ENCODE measurements at places on chromosomes 11 and 22.
A peak's percentile ranks its signal among the peaks of the same experiment; 100 is the strongest.

DNA sequence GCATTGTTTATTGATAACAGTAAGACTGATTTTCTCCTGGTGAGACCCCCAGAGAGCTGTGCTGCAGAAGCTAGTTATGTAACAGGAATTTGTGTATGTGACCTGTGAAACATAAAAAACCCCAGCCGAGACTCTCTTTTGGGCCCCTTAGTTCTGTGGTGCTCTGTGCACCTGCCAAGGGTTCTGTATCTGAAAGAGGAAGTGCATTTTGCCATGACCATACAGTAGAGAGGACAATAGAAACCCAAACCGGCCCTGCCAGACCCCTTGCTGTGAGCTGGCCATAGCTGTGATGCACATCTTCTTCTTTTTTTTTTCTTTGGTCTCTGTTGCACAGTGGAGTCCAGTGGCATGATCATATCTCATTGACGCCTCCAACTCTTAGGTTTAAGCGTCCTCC is 31.4 kb upstream of the APOL5 start:
- no peak for DNase-seq

DNA sequence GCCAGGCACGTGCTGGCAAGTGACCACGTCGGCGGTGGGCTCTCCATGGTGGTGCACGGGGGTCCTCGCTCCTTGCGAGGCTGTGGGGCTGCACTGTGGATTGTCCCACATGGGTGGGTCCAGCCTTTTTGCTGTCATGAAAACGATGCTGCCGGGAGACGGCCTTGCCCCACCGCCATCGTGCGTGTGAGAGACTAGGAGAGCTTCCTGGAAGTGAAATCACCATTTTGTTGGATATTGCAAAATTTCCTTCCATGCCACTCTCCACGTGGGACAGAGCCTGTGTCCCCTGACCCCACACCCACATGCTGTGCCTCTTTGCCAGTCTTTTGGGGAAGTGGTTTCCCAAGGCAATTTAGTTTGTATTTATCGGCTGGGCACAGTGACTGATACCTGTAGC is 18.2 kb upstream of the GRAMD4 start:
- DNase-seq = no peak

DNA sequence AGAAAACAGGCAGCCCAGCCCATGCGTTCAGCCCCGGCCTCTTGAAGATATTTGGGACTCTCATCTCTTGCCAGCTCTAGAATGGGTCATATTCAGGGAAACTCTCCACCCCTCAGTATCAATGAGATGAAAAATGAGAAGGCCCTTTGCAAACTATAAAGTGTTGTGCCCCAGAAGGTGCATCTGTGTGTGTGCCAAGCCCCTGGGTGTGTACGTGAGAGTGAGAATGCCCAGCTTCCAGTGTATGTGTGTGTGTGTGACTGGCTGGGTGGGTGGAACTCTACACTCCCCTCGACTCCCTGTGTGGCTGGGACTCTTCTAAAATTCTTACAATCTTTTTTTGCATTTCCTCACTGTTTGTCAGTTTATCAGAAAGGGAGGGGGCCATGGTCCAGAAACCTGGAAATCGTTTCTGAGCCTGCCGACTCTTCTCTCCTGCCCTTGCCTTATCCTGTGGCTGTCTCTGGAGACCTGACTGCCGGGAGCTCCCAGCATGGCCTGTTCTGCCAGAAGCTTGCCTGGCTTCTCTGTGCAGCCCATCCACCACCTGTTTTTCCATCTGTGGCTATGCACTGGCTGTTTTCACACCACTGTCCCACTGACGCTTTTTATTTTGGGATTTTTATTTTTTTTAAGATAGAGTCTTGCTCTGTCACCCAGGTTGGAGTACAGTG is 1.2 kb downstream of the P2RY6 start:
- no peak for DNase-seq

GRCh38 chr22:38174626-38175025 is 7.0 kb downstream of the PLA2G6 start:
- no peak for DNase-seq

DNA sequence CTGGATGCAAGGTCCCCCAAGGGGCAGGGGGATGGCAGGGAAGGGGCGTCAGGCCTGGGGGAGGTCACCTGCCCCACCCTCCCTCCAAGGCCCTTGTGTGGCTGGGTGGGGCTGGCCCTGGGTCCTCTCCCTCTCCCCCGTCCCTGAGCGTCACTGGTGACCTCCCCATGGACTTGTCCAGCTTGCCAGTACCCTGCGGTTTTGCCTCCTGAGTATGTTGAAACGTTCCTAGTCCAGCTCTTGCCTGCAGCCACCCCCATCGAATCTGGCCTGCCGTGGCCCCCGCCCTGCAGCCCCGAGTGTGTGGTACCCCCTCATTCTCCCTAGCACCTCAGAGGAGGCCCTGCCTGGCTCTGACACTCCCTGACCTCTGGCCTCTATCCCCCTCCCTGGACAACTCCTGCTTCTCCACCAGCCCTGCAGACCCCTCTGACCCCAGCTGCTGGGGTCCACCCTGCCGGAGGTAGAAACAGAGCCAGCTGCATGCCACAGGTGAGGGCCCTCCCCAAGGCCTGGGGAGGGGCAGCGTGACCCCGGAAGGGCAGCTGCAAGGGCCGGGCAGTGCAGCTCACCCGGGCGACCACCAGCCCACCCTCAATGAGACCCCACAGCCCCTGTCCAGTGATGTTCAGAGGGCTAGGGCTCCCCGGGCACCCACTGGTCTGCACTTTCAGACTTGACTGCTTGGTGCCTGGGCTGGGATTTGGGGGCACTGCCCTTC is 4.1 kb upstream of the MUC6 start:
- peak; percentile 5 for DNase-seq

- DNase-seq = no peak
Observed at GRCh38 chr11:38060920-38061319, 1462.9 kb upstream of the RAG2 start.
